SJSA1 (cell line): ENCODE measurements at places on chromosomes 1 and 21. TPM values are rescaled to one million over a fixed set of nuclear protein-coding genes. Genes with fewer than 3 reads are reported as not detected.
A peak's percentile ranks its signal among the peaks of the same experiment; 100 is the strongest.

The GRIK1 gene
- not detected in 2 replicates for total RNA-seq

The OR2T29 gene
- not detected in 2 replicates for total RNA-seq

The SLC16A4 gene
- 7.0 and 17.4 TPM in 2 replicates for total RNA-seq

DNA sequence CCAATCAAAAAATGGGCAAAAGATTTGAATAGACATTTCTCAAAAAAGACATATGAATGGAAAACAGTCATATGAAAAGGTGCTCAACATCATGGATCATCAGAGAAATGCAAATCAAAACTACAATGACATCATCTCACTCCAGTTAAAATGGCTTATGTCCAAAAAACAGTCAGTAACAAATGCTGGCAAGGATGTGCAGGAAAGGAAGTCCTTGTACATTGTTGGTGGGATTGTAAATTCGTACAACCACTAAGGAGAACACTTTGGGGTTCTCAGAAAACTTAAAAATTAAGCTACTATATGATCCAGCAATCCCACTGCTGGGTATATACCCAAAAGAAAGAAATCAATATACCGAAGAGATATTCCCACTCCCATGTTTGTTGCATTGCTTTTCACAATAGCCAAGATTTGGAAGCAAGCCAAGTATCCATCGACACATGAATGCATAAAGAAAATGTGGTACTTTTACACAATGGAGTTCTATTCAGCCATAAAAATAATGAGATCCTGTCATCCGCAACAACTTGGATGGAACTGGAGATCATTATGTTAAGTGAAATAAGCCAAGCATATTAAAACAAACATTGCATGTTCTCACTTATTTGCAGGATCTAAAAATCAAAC, 17.9 kb downstream of the GBP5 start:
- DNase-seq, result no peak

DNA sequence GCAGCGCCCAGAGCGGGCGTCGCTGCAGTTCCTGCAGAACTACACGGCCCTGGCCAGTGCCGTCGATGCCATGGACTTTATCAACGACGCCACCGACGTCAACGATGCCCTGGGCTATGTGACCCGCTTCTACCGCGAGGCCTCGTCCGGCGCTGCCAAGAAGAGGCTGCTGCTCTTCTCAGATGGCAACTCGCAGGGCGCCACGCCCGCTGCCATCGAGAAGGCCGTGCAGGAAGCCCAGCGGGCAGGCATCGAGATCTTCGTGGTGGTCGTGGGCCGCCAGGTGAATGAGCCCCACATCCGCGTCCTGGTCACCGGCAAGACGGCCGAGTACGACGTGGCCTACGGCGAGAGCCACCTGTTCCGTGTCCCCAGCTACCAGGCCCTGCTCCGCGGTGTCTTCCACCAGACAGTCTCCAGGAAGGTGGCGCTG, 22.0 kb downstream of the COL6A1 start:
- no peak for DNase-seq

- DNase-seq, result peak; percentile 23
These were observed 130.4 kb upstream of the ADGRL2 start for GRCh38 chr1:81670286-81670685.

GRCh38 chr1:220775240-220775853, 11.4 kb upstream of the MTARC1 start:
- peak; percentile 28 for DNase-seq
